ENCODE measurements at places on chromosomes 12 and 14.
A peak's percentile ranks its signal among the peaks of the same experiment; 100 is the strongest.

- DNase-seq: no peak
These were observed 123.4 kb downstream of the CMAS start for GRCh38 chr12:22169376-22169775.

GRCh38 chr14:95663226-95663797, 22.9 kb upstream of the TCL1B start:
- DNase-seq: no peak

GRCh38 chr14:104227806-104228205, 89.4 kb downstream of the KIF26A start:
- no peak for DNase-seq

GRCh38 chr14:101906645-101907044, 57.7 kb upstream of the DYNC1H1 start:
- DNase-seq: no peak

DNA sequence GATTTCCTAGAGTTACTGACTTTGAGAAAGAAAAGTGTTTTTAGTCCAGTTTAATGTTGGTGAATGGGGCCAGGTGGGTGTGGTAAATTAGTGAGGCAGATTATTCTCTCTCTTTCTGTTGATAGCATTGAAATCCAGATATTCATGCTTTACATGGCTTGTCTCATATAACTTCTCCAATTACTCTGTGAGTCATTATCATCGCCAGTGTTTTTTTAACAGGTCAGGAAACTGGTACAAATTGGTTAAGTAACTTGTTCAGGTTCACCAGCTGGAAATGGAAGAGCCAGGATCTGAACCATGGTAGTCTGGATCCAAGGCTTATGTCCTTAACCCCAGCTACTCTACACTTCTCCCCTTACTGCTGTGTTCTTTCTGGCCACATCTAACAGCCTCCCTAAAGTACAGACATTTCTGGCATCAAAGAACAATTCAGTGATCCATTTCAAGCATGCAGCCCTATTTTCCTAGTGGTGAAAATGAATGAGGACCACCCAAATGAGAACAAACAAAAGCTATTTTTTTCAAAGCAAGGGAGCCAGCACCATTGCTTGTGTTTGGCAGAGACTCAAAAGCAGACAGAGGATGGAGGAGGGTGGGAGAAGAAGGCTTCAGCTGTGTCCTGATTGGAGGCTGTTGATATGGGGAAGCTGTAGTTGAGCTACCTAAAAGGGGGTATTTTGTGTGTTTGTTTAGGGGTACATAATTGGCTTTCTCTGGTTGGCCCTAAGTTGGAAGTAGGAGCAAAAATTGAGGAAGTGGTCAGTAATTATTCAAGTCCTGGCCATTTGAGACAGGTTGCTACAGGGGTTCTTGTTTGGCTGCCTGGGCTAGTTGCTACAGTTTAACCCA, 1.7 kb downstream of the IRAK3 start:
- no peak for DNase-seq

DNA sequence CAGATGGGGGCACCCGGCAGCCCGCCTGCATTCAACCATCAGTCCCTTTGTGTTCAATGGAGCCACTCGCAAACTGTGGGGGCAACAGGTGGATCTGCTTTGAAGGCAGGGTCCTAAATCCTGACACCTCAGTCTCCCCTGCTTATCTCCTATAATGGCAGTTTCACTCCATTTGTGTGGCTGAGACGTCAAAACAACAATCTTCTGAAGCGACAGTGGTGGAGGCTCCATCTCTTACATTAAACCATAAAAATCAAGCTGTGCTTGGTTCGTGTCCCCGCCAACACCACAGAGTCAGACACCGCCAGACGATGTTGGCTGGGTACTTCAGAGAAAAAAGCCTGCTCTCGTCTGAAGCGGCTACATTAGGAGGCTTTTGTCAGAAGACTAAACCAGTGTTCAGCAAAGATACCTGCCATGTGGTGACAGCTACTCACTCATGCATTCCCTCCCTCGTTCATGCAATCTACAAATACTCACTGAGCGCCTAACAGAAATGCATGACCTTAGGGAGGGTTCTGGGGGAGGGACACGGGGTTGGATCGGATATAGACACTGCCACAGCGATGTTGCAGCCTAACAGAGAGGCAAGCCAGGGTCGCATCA, 253.9 kb downstream of the FOXN3 start:
- DNase-seq: no peak

GRCh38 chr14:76205708-76206107, 54.0 kb downstream of the GPATCH2L start:
- DNase-seq: no peak

- DNase-seq: no peak
These were observed 46.6 kb downstream of the SUSD6 start for GRCh38 chr14:69657950-69658355.

DNA sequence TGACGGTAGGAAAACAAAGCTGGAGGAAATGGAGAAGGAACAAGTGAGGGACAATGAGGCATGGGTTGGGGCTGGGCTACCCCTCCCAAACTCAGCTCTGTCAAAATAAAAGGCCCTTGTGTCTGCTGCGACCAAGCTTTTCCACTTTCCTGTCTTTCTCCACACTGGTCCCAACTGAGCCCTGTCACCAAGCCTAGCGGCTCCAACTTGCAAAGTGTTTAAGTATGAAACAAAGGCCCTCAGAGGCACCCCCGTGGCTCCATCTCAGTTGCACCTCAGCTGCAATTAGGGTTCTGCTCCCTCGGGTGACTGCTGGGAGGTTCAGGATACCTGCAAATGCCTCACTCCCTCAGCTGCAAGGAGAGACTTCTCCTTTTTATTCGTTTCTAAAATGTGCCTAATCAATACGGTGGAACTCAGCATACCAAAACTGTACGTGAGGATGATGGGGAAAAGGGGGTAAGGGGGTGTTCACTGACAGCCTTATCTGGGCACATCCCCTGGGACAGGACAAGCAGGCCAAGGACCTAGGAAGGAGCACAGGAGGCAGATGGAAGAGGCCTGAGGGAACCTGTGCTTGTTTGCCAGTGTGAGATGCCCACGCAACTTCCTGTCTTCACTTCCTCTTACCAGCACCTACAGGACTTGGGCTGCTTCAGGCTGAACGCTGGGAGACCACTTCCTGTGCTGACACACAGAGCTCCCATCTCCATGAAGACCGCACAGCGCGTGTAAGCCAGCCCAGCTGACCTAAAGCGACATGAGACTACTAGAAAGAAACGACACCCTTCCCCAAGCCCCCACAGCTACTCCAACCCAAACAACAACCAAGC, 8.9 kb downstream of the VAMP1 start:
- DNase-seq: peak; percentile 75

DNA sequence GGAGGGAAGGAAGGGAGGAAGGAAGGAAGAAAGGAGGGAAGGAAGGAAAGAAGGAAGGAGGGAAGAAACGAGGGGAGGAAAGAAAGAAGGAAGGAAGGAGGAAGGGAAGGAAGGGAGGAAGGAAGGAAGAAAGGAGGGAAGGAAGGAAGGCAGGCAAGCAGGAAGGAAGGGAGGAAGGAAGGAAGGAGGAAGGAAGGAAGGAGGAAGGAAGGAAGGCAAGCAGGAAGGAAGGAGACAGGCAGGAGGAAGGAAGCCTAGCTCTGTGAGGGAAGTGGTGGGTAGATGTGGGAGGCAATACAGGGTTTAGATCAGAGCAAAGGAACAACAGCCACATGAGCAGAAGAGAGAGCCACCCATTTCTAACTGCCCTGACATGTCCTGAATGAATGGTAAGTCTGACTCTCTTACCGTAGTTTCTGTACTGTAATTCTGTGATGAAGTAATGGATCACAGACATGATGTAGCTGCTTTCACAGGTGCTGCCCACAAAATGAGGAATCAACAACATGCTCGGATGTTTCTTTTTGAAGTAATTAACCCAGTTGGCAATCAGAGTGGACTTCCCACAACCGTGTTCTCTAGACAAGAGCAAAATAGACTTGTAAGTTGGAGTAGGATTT, 24.4 kb upstream of the HSP90B1 start:
- DNase-seq: no peak

DNA sequence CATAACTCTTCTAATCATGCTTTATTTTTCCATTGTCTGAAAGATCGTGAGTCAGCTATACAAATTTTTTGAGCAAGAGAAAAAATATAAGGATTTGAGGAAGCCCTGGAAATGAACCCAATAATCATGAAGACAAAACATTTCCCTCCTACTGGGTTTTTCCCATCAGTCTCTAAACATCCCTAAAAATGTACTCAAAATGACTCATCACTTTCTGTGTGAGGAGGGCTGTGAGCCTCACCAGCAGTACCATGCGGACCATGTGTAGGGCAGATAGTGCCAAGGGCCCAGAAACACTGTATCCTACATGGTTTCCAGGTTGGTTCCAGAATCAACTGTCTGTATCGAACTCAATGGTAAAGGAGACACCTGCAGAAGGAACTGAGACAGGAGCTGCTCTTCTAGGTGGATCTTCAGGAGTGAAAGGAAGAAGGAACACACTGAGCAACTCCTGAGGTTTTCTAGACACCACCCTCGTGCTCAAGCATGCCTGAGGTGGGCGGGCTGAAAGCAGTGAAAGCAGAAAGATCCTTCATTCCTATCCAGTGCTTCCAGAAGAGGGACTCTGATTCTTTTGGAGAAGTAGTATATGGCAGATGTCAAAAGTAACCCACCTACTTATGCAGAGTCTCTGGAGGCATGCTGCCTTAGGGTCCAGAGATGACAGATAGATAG, 48.6 kb upstream of the RHOJ start:
- no peak for DNase-seq

DNA sequence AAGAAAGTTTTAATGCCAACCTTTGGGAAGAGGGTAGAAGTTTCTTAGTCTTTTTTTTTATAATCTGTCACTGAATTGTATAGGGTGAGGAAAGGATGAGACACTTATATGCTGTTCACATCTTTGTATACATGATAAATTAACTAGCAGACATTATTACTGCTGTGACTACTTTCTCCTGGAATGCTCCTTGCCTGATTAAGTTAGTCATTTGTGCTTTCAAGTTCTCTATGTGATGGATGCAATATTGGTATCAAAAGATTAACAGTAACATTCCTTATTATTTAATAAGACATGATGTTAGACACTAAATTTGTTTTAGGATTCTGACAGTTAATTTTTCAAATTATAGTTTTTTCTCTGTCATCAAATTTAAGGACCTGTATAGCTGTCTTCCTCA, 223.4 kb upstream of the GARIN2 start:
- no peak for DNase-seq
